NCI-H524 treated with DMSO at 0.1 percent for 48 hours (cell line): ENCODE measurements at places on chromosomes 3 and 15.
A peak's percentile ranks its signal among the peaks of the same experiment; 100 is the strongest.

DNA sequence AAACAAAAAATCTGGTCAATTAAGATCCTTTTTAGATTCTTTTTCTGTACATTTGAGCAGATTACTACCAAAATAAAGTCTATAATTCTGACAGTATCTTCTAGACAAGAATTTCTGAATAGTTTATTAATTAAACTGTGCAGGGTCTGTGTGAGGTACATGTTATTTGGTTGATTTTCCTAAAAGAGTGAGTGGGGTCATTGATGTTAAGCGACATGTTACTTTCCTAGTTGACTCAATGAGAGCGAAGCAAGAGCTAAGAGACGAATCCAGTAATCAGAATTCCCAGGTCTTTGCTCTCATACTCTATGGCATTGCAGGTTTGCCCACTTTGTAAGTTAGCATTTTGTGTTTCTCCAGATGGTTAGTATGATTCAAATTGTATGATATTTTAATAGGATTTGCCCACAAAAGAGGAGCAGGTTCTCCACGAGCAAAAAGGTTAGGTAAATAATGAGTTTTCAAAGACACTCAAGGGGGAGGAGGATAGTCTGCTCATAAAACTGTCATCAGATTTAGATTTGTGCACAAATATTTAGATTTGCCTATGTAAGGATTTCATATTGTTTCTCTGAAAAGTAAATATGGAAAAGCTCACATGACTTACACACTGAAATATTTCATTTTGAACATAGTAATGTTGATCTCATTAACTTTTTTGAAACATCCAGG is 217.2 kb upstream of the CGNL1 start:
- no peak for DNase-seq

DNA sequence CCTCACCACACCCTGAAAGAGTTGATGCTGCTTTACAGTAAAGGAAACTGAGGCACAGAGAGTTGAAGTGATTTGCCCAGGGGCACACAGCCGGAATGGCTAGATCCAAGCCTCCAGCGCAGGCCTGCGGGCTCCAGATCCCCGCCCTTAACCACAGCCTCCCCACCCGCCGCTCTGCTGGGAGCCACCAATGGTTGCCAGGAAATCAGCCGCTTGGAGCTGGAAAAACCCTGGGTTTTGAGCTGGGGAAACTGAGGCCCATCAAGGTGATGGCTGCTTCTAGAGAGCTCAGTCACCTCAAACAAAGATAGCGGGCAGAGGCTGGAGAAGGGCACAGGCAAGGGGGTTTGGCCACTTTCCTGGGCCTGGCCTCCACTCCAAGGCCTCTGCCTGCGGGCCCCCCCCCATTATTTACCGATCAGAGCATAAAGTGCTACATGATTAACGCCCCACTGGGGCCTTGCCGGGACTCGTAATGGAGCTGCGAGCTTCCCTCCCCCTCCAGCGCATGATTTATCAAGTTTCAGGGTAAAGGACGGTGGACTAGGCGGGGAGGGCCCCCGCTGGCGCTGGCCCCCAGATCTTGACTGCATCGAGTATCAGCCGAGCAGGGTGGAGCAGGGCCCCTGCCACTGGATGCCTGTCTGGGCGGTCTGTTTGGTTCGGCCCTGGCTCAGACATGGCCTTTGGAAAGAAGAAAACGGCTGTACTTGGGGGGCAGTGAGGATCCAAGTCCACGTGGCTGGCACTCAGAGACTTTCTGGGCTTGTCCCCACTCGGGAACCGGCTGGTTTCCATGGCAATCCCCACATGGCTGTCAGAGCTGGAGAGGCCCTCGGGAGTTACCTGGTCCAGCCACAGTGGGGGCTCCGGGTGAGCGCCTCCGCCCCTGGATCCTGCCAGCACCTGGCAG is 9.1 kb downstream of the PLXND1 start:
- no peak for DNase-seq

GRCh38 chr3:146557745-146558144 is 13.3 kb upstream of the PLSCR1 start:
- no peak for DNase-seq

DNA sequence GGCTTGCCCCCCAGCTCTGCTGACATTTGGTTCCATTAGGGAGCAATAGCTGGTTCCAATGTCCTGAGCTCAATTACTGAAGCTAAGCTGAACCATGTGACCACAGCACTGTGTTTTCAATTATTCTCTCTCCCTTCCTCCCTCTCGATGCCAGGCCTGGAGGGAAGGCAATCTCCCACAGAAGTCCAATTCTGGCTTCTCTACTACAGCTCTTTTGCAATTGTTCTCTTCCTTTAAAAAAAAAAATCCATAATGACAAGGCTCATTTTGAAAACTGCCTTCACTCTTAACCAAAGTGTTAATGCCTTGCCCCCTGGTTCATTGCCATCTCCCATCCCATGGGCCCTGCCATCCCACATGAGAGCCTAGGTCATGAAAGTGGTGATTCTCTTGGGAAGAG is 24.8 kb downstream of the IL16 start:
- no peak for DNase-seq

GRCh38 chr3:141104151-141104821 is 53.1 kb downstream of the SPSB4 start:
- DNase-seq: peak; percentile 80

DNA sequence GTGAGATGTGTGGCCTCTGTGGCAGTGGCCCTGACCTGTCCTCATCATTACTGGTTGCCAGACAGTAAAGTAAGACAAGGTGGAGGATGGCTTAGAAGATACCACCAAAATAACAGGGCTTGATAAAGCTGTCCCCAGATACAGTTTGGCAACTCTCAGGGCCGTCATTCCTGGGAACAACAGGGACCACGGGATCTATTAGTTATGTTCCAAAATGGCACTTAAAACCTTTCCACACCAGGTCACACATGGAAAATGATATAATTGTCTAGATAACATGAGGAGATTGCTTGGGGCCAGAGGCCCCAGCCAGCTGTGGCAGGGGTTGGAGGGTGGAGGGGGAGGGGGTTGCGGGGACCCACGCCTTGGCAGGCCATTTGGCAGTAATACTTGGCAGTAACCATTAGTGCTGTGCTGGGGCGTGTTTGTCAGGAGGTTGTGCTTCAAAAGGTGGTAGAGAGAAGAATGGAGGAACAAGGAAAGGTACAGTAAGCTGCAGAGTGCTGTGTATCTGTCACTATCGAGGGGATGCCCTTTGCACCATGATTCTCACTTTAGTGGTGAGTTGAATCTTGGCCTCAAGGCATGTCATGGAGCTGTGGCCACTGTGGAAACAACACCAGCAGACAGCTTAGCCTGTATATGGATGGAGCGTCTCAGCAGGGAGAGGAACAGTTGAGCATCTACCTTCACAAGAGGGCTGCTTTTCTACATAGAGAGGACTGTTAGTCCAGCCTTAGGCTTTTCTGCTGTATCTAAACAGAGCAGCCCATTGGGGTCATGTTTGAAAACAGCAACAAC is 14.0 kb downstream of the PLCL2 start:
- no peak for DNase-seq

DNA sequence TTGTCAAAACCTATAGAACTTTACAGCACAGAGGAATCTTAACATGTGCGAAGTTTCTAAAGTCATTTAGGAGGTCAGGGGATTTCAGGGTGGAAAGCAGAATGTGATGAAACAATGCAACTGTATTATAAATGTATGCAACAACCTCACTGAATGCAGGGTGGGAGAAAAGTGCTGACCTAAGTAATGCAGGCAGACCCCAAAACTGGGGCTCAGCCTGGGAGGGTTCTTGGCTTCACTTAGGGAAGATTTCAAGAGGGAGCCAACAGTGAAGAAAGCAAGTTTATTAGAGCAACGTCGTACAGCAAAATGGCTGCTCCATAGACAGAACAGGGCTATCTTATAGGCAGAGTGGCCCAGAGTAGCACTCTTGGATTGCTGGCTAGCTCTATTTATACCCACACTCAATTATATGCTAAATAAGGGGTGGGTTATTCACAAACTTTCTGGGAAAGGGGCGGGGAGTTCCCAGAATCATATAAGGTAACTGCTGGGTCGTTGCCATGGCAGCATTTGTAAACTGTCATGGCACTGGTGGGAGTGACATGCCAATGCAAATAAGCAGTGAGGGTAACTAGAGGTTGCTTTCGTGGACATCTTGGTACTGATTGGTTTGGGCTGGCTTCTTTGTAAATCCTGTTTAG is 14.2 kb upstream of the CAND2 start:
- no peak for DNase-seq

DNA sequence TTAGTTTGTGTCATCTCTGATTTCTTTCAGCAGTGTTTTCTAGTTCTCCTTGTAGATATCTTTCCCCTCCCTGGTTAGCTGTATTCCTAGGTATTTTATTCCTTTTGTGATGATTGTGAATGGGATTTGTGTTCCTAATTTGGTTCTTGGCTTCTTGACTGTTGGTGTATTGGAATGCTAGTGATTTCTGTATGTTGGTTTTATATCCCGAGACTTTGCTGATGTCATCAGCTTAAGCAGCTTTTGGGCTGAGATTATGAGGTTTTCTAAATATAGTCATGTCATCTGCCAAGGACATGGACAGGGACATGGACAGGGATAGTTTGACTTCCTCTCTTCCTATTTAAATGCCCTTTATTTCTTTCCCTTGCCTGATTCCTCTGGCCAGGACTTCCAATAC is 35.8 kb downstream of the MYO9A start:
- DNase-seq: no peak

DNA sequence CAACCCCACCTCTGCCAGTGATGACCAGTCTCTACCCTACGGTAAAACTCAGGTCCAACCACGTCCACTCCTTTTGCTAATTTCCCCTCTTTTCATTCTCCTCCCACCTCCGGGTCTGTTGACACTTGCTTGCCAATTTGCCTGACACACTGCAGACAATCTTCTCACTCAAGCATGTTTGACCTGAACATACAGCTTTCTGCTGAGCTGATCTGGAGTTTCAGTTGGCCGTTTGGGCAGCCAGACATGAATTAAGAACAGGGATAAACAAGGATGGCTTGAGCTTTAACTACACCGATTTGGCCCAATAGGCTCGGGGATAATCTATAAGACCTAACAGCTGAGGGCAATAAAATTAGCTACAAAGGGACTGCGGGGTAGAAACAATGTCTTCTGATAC is 758.6 kb upstream of the CFAP20DC start:
- DNase-seq: no peak

DNA sequence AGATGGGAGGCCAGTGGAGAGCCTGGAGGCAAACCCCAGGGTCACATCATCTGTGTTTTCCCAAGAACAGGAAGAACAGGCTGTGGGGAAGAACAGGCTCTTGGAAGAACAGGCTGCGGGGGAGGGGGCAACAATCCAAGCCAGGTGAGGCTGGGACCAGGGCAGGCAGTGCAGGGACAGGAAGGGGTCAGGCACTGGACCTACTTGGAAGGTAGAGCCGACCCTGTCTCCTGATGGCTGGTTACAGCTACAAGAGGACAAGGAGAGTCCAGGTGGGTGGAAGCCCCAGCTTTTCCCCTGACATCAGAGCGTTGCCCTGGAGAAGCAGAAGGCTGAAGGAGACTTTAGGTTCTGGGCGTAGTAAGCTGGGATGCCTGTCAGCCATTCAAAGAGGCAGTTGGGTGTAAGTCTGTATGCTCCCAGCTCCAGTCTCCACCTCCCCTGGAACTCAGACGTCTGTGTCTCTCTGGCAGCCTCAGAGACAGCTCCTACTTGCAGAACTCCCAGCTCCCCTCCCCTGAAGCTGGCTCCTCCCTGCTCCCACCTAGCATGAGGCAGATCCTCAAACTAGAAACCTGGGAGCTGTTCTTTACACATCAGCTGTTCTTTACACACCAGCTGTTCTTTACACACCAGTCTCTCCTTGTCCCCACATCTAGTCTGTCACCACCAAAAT is 130.9 kb downstream of the DNAJB8 start:
- DNase-seq: no peak

DNA sequence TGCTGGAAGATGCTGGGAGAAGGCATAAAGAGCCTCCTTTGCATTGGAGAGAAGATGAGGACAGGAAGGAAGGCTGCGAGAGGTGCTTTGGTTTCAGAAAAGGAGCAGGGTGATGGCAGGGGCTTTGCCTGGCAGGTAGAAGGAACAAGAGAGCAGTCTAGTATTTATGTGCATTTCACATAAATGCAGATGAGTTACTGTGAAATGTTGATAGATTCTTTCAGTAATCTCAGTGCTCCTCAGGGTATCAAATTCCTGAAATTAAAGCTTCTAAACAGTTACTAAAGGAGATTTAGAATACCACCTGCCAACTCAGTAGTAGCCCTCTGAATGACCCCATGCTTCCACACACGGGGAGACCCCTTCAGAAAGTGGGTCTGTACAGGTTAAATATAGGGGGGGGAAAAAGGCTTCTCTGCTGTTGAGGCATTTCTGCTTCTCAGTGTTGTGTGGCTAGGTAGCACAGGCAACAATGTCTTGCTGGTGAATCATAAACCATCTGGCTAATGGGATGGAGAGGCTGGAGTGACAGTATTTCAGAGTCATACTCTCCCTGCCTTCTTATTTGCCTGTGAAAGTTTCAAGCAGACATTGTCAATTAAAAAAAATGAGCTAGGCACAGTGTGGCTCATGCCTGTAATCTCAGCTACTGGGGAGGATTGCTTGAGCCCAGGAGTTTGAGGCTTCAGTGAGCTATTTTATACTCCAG is 14.3 kb upstream of the FBXL22 start:
- DNase-seq: peak; percentile 20

GRCh38 chr15:65920121-65920520 is 50.8 kb downstream of the RAB11A start:
- DNase-seq: no peak

- DNase-seq: no peak
Measured at GRCh38 chr3:152977366-152977765, 142.4 kb downstream of the P2RY1 start.

DNA sequence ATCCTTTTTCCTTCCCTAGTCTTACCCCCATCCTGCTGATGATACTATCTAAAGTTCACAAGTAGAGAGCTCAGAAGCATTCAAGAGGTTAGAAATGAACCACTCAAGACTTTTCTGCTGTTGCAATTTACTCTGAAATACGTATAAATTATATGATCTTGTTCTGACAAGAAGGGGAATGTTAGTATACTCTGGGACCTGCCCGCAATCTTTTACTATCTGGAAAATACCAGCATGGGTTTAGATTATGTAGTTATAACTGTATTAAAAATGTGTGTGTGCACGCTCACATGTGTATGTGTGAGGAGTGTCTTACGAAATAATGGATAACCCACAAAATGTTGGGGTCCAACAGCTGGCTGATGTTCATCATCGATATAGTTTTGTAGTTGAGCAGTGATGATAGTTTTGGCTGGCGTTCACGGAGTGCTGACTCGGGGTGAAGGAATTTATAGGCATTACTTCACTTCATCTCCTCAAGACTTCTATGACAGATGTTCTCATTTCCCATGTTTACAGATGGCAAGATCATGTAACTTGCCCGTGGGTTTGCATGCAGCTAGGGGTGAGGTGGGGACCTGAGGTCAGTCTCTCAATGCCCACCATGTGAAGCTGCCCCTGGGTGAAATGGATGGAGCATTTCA is 297.5 kb upstream of the LYSMD4 start:
- DNase-seq: no peak
